Activated naive CD4-positive, alpha-beta T cell treated with anti-CD3 and anti-CD28 coated beads for 36 hours (primary cell): ENCODE measurements at places on chromosomes 7 and 10.

DNA sequence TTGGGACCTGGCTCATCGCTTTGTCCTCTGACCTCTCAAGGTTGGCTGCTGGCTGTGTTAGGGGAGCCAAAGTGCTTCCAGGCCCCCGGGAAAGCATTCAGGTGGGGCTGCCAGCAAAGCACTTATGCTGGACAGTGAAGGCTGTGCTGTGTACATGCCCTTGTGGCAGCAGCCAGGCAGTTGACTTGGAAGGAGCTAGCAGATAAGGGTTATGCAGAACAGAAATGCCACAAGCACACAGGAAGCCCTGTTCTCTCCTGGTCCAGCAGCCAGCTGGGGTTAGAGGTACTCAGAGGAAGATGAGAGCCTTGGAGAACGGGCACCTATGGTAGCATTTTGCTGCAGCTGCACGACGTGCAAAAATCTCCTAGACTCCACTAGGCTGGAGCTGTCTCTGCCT lies 35.2 kb upstream of the OR9A4 start:
- no peak for DNase-seq

DNA sequence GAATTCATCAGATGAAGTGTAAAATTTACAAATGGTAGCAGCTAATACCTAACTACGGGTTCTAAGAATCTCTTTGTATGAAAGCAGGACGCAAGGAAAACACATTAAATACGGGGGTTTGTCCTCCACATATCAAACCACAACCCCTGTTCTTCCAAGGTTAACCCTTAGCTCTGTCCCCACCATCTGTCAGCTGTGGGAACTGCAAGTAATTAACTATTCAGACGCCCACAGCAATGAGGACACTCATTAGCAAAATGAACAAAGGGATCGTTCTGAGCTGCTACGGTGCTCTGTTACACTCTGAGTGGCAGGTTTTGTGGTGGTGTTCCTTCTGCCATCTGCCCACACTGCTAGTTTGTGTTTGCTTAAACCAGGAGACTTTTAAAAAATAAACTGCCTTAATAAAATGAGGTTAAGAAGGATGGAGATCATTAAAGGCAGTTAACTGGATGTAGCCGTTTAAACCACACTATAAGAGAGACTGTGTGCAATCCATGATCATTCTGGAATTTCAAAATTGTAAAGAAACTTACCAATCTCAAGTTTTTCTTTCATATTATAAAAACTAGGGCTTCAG lies 51.4 kb downstream of the C10orf67 start:
- DNase-seq: peak; percentile 71

DNA sequence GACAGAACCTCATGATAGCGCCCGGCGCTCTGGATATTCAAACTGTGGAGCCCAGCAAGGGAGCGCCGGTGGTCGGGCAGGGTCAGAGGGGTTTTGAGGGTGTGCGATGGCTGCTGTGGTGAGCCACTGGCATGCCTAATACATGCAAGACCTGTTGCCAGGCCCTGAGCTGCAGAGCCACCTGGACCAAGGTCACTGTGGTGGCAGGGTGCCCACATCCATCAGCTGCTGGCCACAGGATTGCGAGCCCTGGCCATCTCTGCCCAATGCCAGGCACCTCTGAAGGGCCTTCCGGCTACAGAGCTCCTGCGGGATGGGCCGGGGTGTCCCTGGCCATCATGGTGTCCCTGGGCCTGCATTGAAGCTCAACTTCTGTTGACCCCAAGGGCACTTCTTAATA lies 123.0 kb upstream of the TNRC18 start:
- no peak for DNase-seq

DNA sequence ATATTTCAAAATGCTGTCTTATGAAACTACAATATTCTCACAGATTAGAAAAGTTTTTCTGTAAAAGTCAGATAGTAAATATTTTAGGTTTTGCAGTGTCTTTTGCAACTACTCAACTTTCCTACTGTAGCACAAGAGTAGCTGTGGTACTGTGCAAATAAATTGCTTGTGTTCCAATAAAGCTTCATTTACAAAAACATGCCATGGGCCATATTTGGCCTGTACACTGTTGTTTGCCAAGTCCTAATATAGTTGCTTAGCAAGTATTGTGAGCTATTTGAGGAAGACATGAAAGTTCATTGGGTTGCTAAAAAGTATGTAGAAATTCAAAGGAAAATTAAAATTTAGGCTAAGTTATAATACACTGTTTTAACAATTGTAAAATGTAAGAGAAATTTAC lies 80.0 kb downstream of the TFPI2 start:
- DNase-seq: no peak

DNA sequence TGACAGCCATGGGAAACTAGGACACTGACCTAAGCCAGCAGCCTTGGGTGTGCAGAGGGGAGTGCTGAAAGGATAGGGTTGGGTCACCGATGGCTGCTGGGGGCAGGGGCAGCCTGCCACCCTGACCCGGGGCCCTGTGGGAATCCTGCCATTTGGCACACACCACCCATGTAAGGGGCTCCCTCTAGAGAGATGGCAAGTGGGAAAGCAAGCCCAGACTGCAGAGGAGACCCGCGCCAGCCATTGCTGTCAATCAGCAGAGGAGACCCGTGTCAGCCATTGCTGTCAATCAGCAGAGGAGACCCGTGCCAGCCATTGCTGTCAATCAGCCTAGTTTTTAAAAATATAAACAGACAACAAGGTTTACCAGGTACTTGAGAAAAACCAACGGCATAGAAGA lies 27.4 kb upstream of the PRKAG2 start:
- DNase-seq: no peak

DNA sequence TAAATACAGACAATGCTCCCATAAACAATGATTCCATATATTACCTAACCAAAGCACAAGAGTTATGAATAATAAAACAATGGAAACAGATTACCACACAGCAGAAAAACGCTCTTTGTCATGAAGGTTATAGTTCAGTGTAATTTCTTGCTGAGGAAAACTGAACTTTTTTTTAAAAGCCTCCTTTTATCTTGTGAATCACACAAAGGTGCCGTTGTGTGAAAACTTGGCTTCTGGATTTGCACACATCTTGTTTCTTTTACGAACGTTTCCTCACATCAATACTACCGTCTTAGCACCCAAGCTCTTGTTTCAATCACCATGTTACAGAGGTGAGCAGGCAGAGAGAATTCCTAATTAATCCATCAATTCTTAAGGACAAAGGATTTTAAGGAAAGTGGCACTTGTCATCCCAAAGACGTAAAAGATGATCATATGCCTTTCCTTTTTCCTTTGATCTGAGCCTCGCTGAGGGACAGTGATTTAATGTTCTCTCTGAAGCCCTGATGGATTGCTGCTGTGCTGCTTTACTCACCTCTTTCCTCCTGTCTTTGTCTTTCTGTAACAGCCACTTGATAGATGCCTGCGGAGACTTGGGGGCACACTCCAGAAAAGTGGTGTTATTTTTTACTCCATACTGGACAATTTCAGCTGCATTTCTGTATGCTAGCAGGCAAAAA lies 110.1 kb downstream of the CD36 start:
- DNase-seq: no peak

- DNase-seq: no peak
Measured at GRCh38 chr7:22319424-22320403, 37.2 kb downstream of the RAPGEF5 start.

- DNase-seq: no peak
Measured at GRCh38 chr7:93327006-93327633, 95.0 kb downstream of the VPS50 start.

GRCh38 chr10:97542169-97543024 lies 30.2 kb upstream of the ANKRD2 start:
- DNase-seq: peak; percentile 78

- DNase-seq: no peak
Measured at GRCh38 chr10:96420228-96421009, 61.6 kb upstream of the OPALIN start.

DNA sequence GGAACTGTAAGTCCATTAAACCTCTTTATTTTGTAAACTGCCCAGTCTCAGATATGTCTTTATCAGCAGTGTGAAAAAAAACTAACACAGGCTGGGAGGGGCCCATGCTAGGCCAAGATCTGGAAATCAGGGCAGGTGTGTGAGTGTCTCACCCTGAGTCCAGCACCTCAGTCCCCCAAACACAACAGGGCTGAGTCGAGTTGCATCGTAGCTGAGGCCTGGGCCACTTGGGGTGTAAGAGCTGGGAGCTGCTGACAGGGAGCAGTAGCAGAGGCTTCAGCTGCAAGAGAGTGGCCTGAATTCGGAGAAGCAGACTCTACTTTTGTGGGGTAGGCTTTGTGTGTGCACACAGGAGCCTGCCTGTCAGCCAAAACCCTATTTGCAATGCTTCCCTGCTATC lies 553.1 kb downstream of the PTPRN2 start:
- DNase-seq: no peak

DNA sequence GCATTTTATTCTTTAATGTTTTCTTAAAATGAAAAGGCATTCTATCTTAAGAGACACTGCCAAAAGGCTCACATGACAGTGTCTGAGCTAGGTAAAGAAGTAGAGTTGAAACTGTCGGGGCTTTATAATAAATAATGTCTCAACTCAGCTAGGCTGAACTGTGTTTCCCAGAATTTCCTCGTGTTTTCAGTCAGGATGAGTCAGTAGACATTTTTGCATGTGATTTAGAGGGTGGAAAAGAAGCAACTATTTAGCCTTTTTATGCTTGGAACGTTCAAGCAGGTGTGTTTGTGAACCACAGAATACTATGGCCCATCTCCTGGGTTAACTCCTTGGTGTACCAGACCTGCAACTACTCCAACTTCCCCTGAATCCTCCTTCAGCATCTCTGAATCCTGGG lies 23.4 kb upstream of the LIPA start:
- DNase-seq: no peak

- peak; percentile 34 for DNase-seq
Measured at GRCh38 chr7:56105508-56105907, 768 bp downstream of the CHCHD2 start.

DNA sequence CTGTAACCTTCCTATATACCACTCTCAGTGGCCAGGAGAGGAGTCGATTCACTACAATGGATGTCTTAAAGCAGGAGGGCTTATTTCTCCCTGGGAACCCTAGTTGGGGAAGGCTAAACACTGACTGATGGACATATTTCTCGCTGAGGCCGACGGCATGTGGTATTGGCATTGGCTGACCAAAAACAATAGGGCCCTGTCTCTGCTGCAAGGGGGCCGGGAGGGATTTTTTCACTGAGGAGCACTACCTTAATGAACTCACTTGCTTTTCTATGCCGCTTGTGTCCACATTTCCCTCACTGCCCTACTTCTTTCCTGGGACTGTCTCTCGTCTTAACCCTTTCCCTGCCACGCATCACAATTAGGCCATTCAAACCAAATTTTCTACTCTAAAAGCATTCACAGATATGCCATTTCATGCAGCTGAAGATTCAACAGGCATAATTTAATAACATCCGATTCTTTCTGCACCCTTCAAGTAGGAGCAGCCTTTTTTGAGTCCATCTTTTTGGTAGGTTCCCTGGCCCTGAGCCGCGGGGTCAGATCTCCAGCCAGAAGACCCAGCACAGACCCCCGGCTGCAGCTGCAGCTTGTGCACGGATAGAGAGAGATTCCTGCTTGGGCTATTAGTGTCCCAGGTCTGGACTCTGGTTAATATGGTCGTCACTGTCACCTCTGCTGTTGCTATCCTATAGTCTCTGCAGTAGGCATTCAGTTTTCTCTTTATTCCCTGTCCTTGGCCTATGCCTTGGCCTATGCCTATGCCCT lies 118.7 kb downstream of the HIPK2 start:
- DNase-seq: no peak

- DNase-seq: no peak
Measured at GRCh38 chr10:69107176-69107490, 16.8 kb upstream of the VPS26A start.

- DNase-seq: no peak
Measured at GRCh38 chr10:69486922-69487730, 35.9 kb downstream of the TSPAN15 start.

DNA sequence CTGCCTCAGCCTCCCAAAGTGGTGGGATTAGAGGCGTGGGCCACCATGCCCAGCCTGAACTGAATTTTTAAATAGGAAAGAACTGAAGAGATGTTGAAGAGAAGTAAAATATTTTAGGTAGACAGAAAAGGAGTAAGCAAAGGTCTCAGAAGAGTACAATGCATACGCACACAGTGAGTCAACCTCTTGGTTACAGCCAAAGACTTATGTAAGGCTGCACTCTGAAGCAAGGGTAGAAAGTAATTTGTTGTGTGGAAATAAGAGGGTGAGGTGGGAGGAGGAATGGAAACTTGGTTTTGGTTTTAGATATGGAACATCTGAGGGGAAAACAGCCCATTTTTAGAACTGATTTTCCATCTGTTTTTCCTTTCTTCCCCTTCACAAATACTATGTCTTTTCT lies 17.6 kb downstream of the KRIT1 start:
- no peak for DNase-seq

DNA sequence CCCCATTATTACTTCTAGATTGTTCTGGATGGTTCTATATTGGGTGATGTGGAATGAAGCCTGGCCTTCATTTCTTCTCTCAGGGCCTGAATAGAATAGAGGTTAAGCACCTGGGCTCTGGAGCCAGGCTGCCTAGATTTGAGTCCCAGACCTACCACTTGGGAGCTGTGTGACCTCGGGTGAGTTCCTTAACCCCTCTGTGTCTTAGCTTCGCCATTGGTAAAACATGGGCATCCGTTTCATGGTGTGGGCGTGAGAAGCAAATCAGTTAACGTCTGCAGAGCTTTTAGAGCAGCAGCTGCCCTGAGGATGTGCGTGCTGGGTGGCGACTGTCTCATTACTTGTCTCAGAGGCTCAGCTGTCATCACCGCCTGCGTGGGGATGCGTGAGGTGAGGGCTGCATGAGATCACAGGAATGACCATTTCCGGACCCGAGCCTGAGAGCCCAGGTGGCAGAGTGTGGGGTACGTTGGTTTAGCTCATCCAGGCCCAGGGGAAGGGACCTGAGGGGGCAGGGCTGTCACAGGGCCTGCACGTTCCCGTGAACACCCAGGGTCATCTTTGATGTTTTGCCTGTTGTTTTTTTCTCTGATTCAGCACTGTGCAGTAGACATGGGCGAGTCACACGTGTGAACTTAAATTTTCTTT lies 9.7 kb downstream of the AGAP3 start:
- no peak for DNase-seq

DNA sequence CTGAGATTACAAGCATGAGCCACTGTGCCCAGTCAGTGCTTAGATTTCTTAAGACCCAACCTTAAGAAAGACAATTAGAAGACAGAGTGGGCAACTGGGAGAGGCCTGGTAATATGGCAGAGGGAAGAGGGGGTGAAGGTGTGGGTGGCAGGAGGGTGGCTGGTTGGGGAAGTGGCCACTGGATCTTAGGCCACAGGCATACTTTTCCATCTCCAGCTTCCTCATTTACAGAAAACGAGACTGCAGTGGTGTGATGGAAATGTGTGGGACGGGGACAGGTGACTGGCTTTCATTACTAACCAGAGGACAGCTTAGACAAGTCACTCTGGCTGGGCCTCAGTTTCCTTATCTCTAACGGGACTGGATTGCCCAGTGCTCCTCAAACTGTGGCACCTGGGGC lies 1.0 kb upstream of the FFAR4 start:
- no peak for DNase-seq

- no peak for DNase-seq
Measured at GRCh38 chr10:69374242-69374641, 42.5 kb downstream of the TACR2 start.

- DNase-seq: peak; percentile 11
Measured at GRCh38 chr7:155660059-155660757, 15.7 kb downstream of the RBM33 start.

- DNase-seq: no peak
Measured at GRCh38 chr7:167090-167855, 25.1 kb upstream of the FAM20C start.

GRCh38 chr10:68829521-68829920 lies 2.2 kb downstream of the STOX1 start:
- DNase-seq: peak; percentile 6
